ENCODE measurements at places on chromosomes 5 and 9.

GRCh38 chr5:157486221-157486681 lies 26.2 kb downstream of the NIPAL4 start:
- DNase-seq = no peak

DNA sequence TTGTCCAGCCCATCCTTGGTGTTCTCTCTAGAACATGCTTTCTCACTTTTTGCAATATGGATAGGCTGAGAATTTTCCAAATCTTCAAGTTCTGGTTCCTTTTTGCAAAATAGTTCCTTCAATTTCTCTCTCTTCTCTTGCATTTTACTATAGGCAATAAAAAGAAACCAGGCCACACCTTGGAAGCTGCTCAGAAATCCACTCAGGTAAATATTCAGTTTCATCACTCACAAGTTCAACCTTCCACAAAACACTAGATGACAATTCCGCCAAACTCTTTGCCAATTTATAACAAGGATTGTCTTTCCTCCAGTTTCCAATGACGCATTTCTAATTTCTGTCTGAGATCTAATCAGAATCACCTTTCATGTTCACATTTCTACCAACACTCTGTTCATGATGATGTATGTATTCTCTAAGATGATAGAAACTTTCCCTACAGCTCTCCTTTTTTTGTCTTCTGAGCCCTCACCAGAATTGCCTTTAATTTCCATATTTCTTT lies 204.2 kb upstream of the PIK3R1 start:
- DNase-seq = no peak

GRCh38 chr9:136083558-136084062 lies 11.5 kb downstream of the NACC2 start:
- no peak for DNase-seq

- DNase-seq = no peak
Measured at GRCh38 chr5:159765135-159765433, 151.2 kb upstream of the ADRA1B start.

- no peak for DNase-seq
Measured at GRCh38 chr5:126858441-126858840, 81.5 kb downstream of the LMNB1 start.

GRCh38 chr9:89183146-89183545 lies 4.5 kb upstream of the SHC3 start:
- DNase-seq = no peak

- DNase-seq = no peak
Measured at GRCh38 chr5:38154615-38155204, 103.6 kb upstream of the EGFLAM start.

GRCh38 chr9:69295872-69296552 lies 29.0 kb upstream of the ENTREP1 start:
- no peak for DNase-seq

DNA sequence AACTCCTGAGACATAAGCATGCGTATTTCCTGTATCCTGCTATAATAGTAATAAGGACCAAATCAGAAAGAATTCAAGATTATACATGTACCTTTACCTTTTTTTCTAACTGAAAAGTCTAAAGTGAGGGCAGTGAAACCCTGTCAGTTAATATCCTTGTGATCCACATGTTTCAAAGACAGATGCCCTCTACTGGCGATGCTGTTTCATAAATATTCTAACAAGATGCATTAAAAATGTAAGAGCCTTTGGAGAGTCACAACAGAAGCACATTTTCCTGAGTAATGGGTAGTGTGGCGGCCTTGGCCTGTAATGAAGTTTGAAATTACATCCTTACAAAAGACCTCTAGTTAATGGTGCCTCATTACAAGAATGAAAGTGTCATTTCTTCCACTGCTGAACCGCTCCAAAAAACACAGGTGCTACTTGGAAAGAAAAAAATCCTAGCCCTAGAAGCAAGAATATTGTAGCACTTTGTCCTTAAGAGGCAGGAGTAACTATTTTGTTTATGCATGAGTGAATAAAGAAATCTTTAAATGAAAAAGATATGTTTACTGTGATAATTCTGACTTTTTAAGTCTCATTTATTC lies 232.6 kb downstream of the EPB41L4A start:
- DNase-seq = no peak

DNA sequence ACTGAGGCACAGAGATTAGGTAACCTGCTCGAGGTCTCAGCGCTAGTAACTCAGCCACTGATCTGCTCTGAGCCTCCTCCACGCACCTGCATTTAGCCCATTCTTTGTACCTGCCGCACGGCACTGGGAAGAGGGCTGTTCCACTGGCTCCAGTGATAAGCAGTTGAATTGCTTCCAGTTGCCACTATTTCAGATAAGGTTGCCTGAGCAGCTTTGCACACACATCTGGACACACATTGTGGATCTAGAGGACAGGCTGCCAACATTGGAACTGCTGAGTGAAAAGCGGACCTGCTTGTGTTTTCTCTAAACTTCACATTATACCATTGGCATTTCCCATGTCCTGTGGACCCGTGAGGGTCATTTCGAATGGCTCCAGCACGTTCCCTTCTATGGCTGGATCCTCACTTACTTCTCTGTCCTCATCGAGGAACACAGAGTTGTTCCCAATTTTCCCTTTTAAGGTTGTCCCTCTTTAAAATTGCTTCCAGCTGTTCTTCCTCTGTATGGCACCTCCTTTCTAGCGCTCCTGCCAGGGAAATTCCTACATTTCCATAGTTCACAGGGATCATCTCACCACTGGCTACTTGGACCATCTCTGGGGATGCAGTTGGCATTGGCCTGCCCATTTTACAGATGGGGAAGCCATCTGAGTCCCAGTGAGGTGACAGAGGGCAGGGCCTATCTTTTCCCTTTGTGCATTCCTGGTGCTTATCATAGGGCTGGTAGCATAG lies 45.9 kb upstream of the RPL26L1 start:
- DNase-seq = no peak
